ENCODE measurements at places on chromosomes 5 and 9.

- no peak for DNase-seq
Observed at GRCh38 chr5:7910738-7911428, 41.9 kb downstream of the MTRR start.

DNA sequence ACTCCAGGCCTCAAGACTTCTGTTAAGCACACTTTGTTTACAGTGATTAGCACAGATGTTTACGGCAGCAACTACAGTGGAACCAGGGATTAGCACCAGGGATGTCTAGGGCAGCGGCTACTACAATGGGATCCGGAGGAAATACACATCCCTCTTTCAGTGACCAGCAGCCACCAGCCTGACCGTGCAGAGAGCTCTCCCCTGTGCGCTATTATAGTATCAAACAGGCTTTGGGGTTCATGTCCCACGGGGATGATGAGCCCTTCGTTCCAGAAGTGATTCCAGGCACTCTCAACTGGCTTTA is 21.5 kb downstream of the GFPT2 start:
- no peak for DNase-seq

- peak; percentile 90 for DNase-seq
Observed at GRCh38 chr9:136882109-136882946, 4.0 kb upstream of the TRAF2 start.

GRCh38 chr9:18361646-18362045 is 112.3 kb upstream of the ADAMTSL1 start:
- DNase-seq: no peak

GRCh38 chr5:83173826-83174225 is 96.5 kb downstream of the XRCC4 start:
- DNase-seq: no peak

DNA sequence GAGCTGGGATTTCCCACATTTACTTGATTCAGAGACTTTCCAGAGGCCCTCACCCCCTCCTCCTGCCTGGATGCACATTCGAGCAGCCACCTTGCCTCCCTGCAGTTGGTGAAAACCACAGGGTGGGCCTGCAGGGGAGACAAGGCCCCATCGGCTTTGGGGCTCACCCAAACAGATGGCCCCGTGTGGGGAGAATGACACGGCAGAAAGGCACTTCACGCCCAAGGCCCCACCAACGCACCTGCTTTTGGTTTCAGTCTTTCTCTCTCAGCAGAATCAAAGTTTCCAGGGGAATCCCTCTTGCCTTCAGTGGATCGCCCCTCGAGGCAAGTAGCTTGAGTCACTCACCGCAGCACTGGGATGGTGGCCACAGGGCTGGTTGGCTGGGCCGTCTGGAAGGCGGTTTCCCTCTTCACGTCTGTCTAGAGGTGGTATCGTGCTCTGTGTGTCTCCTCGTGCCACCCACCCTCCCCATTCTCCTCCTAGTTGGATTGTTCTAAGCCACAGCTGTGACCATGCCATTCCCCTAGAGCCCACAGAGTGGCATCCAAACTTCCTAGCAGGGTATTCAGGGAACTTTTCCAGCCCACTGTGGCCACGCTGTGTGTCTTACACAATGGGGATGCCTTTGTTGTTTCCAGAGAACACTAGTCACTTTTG is 31.8 kb downstream of the SEC61B start:
- DNase-seq: peak; percentile 47

DNA sequence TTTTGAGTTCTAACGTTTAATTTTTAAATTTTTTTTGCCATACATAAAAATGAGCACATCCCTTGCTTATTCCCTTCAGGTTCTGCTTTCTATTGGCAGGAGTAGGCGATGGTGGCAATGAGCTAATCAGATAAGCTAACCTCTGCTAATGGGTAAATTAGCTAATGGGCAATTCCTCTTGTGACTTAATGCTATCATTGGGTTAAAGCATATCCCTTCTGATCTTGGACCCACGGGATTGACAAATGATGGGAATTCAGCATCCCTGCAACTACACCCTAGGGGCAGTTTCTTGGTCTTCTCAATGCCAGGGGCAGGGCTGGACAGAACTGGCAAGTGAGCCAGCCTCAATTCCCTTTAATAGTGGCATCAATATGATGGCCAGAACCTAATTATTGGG is 70.2 kb upstream of the IL12B start:
- no peak for DNase-seq

GRCh38 chr5:55364537-55365055 is 56.8 kb downstream of the MTREX start:
- DNase-seq: no peak

GRCh38 chr5:155987265-155987810 is 339.6 kb upstream of the SGCD start:
- no peak for DNase-seq

DNA sequence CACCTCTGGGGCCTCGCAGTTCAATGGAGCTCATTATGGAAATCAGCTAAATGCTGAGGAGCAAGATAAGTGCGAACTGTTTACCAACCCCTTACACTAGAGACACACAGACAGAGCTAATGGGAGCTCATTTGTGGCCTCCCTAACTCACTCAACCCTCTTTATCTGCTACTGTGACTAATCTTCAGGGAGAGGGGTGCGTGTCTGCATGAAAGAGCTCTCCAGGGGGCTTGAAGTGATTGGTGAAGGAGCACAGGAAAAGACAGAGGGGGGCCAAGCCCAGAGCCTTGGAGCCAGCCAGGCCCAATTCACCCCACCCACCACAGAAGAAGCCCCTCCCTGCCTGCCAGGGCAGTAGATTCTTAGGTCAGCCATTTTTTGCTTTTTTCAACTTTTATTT is 466.8 kb upstream of the BRINP1 start:
- no peak for DNase-seq

DNA sequence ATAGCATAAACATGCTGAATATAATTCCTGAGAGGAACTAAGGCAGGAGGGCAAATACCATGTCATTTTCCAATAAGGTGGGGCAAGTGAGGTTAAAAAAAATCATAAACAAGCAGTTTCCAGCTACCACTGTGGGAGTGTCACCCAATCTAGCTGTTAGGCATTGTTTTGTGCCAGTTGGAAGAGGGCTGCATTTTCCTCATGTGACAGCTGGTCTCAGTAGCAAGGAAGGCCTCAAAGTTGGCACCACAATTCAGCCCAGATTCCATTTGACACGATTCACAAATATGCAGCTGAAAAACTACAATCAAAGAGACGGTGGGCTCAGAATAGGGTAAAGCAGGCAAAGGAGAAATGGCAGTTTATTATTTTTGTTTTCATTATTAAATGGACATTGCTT is 636.1 kb downstream of the KIF4B start:
- no peak for DNase-seq

DNA sequence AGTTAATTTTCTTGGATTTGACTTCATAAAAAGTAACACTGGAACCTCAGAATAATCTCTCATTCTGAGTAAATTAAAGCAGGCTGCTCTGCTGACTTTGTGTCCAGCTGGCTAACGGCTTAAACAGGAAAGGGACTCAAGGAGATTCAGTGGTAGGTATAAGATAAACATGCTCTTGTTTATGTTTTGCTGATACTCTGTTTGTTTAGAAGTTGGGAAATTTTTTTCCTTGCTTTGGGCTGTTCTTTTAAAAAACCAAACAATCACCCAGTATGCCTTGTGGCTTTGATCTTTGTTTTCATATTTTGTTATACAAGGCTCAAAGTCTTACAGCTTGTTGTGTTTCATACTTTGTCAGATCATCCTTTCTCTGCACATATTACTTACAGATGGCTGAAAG is 237.6 kb upstream of the RIOK2 start:
- no peak for DNase-seq

GRCh38 chr5:78589923-78590322 is 58.6 kb downstream of the LHFPL2 start:
- DNase-seq: no peak

DNA sequence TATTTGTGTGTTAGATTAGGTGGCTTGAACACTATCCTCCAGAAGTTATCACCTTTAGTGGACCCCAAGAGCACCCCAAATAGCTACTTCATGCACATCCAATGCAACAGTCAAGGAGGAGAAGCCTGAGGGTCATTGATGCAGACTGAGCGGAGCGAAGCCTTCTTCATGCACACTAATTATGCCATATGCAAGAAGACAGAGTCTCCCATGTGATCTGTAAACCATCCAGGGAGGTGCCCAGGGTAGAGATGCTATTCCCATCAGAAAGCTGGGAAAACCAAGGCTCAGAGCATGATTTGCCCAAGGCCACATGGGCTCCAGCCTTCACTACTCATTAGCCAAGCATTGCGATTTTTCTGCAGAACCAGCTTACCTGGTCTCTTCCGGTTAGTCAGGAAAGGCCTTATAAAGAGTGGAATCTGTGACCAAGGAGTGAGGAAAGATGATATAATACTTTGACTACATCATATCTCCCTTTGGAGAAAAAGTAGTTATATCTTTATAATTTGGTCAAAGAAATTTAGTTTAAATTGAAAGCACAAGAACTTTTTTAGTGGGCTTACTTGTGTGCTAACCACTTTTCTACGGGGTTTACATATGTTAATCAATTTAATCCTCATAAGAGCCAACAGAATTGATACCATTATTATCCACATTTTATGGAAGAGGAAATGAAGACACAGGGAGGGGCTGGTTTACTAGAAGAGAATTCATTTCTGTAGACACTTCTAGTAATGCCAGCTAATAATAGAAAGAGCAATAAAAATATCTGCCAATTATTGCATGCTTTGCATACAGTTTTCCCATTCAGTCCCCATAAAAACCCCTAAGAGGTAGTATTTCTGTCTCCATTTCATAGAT is 220.0 kb downstream of the ESM1 start:
- DNase-seq: no peak

- no peak for DNase-seq
Observed at GRCh38 chr9:36762958-36763357, 190.3 kb downstream of the MELK start.

GRCh38 chr9:2110036-2110435 is 94.9 kb downstream of the SMARCA2 start:
- no peak for DNase-seq

DNA sequence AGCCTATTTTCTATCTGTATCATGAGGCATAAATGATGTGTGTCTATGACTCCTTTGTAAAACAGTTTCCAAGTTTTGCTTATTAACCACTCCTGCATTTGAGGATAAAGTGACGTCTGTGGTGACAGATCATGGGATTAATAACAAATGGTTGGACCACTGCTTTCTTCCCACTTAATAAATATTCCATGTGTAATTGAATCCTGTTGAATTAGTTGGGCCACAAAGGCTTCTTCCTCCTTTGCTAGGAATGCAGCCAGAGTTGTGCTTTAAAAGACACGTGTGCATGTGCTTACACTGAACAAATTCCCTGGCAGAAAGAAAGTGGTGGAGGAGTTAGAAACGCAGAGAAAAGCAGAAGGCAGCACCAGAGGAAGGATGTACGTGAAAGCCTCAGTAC is 150.2 kb downstream of the ACTBL2 start:
- DNase-seq: no peak
